ENCODE measurements at places on chromosomes 6 and 20. TPM values are rescaled to one million over a fixed set of nuclear protein-coding genes. Genes with fewer than 3 reads are reported as not detected.

The HLA-DMB gene
- total RNA-seq, result not detected

GRCh38 chr6:121354764-121355163 is 20.5 kb upstream of the TBC1D32 start:
- H3K4me1 ChIP-seq, result no peaks in the 10 kb centered on the region

The PGC gene
- not detected for total RNA-seq

GRCh38 chr20:33667676-33668465 is 1.1 kb downstream of the ACTL10 start:
- DNase-seq, result peak; percentile 85
- H3K4me3 ChIP-seq, result peak overlapping the region; percentile 66
- H3K36me3 ChIP-seq, result no peaks in the 10 kb centered on the region
- H3K27me3 ChIP-seq, result no peaks in the 10 kb centered on the region
- peaks cover 23% of the 10 kb centered on the region for H3K4me1 ChIP-seq

DNA sequence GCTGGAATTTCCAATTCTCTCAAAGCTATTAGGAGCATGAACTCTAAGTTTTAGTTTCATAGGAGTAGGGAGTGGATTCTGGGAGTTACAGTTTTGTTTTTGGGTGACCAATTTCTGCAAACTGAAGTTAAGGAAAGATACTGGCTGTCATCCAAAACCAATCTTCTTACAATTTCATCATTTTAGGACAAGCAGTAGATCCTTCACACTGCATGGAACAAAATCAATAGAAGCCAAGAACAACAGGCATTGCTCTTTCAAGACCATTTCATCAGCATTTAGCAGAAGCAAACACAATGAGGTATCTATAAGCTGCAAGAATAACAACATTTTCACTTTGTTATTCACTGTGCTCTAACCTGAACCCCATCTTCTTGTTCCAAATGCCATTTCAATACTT is 173.0 kb downstream of the GMDS start:
- peak; percentile 28 for DNase-seq
- no peak overlapping the region for H3K4me3 ChIP-seq

- H3K36me3 ChIP-seq, result peaks cover 7% of the 10 kb centered on the region
- H3K4me3 ChIP-seq, result no peak overlapping the region
- peak; percentile 7 for DNase-seq
- H3K4me1 ChIP-seq, result peaks cover 11% of the 10 kb centered on the region
- H3K27me3 ChIP-seq, result no peaks in the 10 kb centered on the region
Observed at GRCh38 chr6:139164001-139164400, 29.1 kb downstream of the HECA start.

The PGBD1 gene
- total RNA-seq, result 4.9 TPM

The COL10A1 gene
- total RNA-seq, result 0.63 TPM

GRCh38 chr6:38355519-38355918 is 284.2 kb downstream of the BTBD9 start:
- H3K36me3 ChIP-seq, result no peaks in the 10 kb centered on the region
- no peaks in the 10 kb centered on the region for H3K27me3 ChIP-seq
- DNase-seq, result no peak
- no peak overlapping the region for H3K27ac ChIP-seq
- peaks cover 7% of the 10 kb centered on the region for H3K4me1 ChIP-seq

DNA sequence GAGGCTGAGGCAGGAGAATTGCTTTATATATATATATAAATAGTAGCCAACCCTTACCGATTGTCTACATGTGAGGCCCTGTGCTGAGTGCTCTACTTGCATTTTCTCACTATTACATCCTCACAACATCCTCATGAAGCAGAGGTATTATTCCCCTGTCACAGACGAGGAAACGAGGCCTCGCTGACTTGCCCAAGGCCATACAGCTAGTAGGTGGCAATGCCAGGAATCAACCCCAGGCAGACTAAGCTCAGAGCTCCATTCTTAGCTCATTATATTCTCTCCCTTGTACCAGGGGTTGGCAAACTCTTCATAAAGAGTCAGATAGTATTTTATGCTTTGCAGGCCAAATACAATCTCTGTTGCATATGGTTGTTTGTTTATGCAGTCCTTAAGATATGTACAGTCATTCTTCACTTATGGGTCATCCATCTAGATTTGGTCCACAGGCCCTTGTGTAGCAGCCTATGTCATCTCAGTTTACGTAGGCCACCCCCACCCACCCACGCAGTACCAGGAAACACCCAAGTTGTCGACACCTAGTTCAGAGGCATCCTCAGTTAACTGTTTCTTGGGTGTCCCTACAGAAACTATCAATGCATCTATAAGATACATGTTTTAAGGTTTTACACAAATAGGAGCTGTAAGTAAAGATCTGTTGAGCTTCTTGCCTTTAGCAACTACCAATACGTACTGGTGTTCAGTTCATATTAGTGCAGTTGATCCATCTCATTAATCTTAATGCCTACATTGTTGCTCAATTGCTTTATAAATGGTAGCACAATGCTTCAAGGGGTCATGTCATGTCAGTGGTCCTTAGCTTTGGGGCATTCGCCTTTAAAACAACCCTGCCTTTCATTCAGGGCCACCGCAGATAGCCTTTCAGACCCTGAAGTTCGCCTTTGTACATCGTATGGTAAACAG is 3.0 kb downstream of the CASS4 start:
- peaks cover 72% of the 10 kb centered on the region for H3K4me1 ChIP-seq
- no peak overlapping the region for H3K4me3 ChIP-seq

DNA sequence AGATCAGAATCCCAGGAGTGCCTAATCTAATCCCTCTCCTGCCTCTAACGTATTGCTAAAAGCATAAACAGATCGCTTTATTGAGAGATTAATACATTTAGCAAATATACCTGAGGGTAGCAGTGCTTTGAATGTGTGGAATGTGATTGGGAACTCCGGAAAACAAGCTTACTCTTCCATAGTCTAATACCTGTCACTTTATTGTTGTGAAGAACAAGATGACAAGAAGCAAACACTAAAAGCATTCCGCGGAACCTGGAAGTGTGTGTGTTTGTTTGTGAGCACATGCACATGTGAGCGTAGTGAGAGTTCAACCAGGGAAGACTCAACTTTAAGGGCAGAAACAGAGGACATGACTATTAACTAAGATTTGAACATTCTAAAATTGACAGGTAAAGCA is 265.0 kb upstream of the GJE1 start:
- H3K4me1 ChIP-seq, result no peaks in the 10 kb centered on the region
- no peak overlapping the region for H3K4me3 ChIP-seq
- no peaks in the 10 kb centered on the region for H3K36me3 ChIP-seq
- no peaks in the 10 kb centered on the region for H3K27me3 ChIP-seq
- DNase-seq, result no peak

DNA sequence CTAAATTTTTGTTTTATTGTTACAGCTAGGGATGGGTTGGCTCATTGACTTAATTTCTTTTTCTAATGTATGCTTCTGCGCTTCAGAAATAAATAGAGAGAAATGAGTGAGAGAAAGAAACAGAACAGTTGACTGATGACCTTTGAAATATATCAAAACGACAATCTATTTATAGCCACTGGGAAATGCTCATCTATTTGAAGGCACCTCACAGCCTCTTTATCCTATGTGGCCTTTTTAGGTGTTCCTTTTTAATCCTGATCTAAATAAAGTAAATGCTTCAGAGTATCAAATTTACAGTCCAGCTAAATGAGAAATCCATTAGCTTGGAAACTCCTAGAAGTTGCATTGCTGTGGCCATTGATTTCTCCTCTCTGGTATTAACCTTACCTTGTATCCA is 943.5 kb upstream of the CITED2 start:
- H3K27me3 ChIP-seq, result no peaks in the 10 kb centered on the region
- no peak for DNase-seq
- H3K4me1 ChIP-seq, result peaks cover 19% of the 10 kb centered on the region
- no peaks in the 10 kb centered on the region for H3K36me3 ChIP-seq

DNA sequence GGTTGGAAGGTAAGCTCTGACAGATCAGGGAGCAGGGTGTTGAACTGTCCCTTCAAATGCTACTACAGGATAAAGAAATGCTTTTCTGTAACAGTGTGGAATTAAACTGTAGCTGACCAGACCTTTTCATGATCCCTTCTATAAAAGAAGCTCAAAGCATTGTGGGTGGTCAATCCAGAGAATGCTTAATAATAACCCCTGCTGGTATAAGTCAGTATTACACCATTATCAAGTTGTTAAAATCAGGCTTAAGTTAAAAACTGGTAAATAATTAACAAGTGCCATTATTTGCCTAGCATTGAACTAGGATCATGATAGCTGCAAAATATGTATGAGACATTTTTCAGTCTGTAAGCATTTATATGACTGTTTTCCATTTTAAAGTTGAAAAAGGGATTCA is 468.9 kb downstream of the PKHD1 start:
- no peaks in the 10 kb centered on the region for H3K4me1 ChIP-seq
- H3K4me3 ChIP-seq, result no peak overlapping the region
- H3K27ac ChIP-seq, result no peak overlapping the region
- no peaks in the 10 kb centered on the region for H3K36me3 ChIP-seq
- DNase-seq, result no peak
- H3K27me3 ChIP-seq, result no peaks in the 10 kb centered on the region

DNA sequence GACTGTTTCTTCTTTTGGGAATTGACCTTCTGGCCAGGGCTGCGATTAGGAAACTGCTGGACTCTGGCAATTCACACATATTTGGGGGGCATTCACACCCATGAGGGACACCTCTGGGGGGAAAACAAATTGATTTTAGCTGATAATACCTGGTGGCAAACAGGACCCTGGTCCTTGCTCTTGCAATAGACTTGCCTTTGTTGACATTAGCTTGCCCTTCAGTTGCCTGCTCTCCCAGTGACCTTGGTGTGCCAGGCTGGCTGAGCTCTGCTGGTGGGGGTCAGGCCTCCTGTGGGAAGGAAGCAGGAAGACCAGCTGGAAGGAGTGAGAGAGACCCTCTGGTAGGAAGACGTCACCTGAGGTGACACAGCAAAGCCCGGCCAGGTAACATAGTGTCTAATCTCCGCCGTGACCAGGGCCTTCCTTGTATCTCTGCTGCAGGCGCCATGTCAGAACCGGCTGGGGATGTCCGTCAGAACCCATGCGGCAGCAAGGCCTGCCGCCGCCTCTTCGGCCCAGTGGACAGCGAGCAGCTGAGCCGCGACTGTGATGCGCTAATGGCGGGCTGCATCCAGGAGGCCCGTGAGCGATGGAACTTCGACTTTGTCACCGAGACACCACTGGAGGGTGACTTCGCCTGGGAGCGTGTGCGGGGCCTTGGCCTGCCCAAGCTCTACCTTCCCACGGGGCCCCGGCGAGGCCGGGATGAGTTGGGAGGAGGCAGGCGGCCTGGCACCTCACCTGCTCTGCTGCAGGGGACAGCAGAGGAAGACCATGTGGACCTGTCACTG is 5.3 kb downstream of the CDKN1A start:
- H3K27ac ChIP-seq, result no peak overlapping the region
- no peaks in the 10 kb centered on the region for H3K27me3 ChIP-seq
- peaks cover 57% of the 10 kb centered on the region for H3K36me3 ChIP-seq
- peaks cover 26% of the 10 kb centered on the region for H3K4me1 ChIP-seq

DNA sequence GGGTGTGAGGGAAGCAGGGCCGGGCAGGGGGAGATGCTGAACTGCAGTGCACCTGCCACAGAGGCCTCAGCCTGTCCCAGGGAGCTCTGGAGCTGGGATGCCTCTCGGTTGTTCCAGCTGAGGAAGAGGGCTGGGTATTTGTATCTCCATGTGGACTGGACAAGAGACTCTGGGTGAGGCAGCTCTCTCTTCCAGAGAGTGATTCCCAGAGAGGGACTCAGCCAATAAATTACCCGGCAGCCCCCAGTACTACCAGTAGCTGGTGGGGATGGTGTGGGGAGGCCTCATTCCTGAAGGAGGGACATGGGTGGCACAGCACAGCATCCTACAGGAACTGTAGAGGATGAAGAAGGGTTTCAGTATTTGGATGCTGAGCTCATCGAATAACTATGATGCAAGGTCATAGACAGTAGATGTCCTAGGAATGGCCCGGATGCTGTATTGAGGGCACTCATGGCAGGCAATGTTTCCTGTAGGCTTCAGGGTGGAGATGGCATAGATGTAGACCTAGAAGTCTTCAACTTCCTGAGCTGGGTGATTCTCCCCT is 1.4 kb downstream of the FGD2 start:
- H3K27me3 ChIP-seq, result no peaks in the 10 kb centered on the region
- H3K4me1 ChIP-seq, result 0 out of 2 replicates have a peak, but pooled peaks cover 7% of the 10 kb centered on the region
- DNase-seq, result peak; percentile 57
- no peaks in the 10 kb centered on the region for H3K36me3 ChIP-seq
- H3K4me3 ChIP-seq, result no peak overlapping the region

DNA sequence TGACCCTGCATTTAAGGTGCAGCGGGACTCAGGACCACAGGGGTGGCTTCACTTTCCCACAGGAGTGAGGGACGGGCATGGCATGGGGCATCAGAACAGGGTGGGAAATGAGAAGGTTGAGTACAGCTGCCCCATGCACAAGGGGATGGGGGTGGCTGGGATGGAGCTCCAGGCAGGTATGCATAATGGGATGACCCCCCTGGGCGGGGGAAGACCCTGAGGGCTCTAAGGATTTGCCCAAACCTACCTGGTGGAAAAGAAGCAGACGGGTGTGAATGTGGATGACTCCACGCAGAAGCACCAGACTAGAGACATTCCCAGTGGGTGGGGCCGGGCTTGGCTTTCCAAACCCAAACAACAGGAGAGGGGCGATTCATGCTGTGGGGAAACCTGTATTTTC is 200.3 kb downstream of the SYNDIG1 start:
- peaks cover 22% of the 10 kb centered on the region for H3K4me1 ChIP-seq
- DNase-seq, result no peak
- no peak overlapping the region for H3K4me3 ChIP-seq
- no peaks in the 10 kb centered on the region for H3K27me3 ChIP-seq
- H3K36me3 ChIP-seq, result no peaks in the 10 kb centered on the region

The DDAH2 gene
- total RNA-seq, result 93.3 TPM

GRCh38 chr6:34745277-34746103 is 11.8 kb upstream of the SNRPC start:
- no peak overlapping the region for H3K27ac ChIP-seq
- no peak overlapping the region for H3K4me3 ChIP-seq
- H3K36me3 ChIP-seq, result no peaks in the 10 kb centered on the region
- peak; percentile 55 for DNase-seq
- H3K4me1 ChIP-seq, result no peaks in the 10 kb centered on the region
- H3K27me3 ChIP-seq, result no peaks in the 10 kb centered on the region

- H3K27me3 ChIP-seq, result no peaks in the 10 kb centered on the region
- no peaks in the 10 kb centered on the region for H3K36me3 ChIP-seq
- no peak overlapping the region for H3K27ac ChIP-seq
- no peak overlapping the region for H3K4me3 ChIP-seq
Observed at GRCh38 chr6:47061309-47062300, 19.5 kb upstream of the ADGRF1 start.

GRCh38 chr6:16925461-16925860 is 164.2 kb upstream of the ATXN1 start:
- no peaks in the 10 kb centered on the region for H3K36me3 ChIP-seq
- H3K27ac ChIP-seq, result peak overlapping the region; percentile 26
- peaks cover 21% of the 10 kb centered on the region for H3K4me1 ChIP-seq
- peak; percentile 70 for DNase-seq
- no peaks in the 10 kb centered on the region for H3K27me3 ChIP-seq

GRCh38 chr20:63173552-63174191 is 42.3 kb downstream of the YTHDF1 start:
- DNase-seq, result no peak
- H3K36me3 ChIP-seq, result no peaks in the 10 kb centered on the region

GRCh38 chr20:53904261-53904660 is 166.1 kb downstream of the BCAS1 start:
- H3K27me3 ChIP-seq, result no peaks in the 10 kb centered on the region
- no peaks in the 10 kb centered on the region for H3K36me3 ChIP-seq
- H3K4me3 ChIP-seq, result no peak overlapping the region

All from GM23248 (cell line).